Activated CD4-positive, alpha-beta T cell treated with anti-CD3 and anti-CD28 coated beads for 48 hours (primary cell): ENCODE measurements at places on chromosomes 5 and 9.

- no peak for DNase-seq
Observed at GRCh38 chr5:54081415-54081814, 229.0 kb downstream of the ARL15 start.

- DNase-seq = no peak
Observed at GRCh38 chr9:91820949-91821880, 128.8 kb downstream of the ROR2 start.

- DNase-seq = no peak
Observed at GRCh38 chr9:739362-739761, 102.1 kb upstream of the DMRT1 start.

DNA sequence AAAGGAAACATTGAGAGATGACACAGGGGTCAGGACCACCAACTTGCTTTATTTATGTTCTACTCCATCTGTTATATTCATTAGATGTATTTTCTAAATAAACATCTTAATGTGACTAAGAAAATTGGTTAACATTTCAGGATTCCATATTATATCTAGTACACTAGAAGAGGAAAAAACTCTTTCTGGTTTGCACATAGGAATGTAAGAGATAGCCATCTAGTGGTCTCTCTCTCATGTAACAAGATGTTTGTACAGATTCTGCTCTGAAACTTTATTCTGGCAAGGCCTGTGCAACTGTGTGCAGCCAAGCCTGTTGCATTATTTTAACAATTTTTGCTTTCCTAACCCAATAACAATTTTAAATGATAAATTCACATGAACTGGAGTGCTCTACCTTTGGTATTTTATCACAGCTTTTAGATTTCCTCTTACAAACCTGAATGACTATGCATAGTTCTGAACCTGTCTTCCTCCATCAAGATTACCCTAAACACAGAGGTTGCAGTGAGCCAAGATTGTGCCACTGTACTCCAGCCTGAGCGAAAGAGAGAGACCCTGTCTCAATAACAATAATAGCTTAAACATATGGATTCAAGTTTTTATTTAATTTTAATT, 148.2 kb downstream of the GIN1 start:
- no peak for DNase-seq

- no peak for DNase-seq
Observed at GRCh38 chr5:175863316-175863715, 8.1 kb upstream of the CPLX2 start.
